ENCODE measurements at places on chromosomes 2 and 18.
A peak's percentile ranks its signal among the peaks of the same experiment; 100 is the strongest.

- no peak for DNase-seq
Observed at GRCh38 chr2:71555798-71556454, 102.6 kb downstream of the DYSF start.

GRCh38 chr2:112183327-112184025, 45.3 kb downstream of the FBLN7 start:
- DNase-seq: no peak

DNA sequence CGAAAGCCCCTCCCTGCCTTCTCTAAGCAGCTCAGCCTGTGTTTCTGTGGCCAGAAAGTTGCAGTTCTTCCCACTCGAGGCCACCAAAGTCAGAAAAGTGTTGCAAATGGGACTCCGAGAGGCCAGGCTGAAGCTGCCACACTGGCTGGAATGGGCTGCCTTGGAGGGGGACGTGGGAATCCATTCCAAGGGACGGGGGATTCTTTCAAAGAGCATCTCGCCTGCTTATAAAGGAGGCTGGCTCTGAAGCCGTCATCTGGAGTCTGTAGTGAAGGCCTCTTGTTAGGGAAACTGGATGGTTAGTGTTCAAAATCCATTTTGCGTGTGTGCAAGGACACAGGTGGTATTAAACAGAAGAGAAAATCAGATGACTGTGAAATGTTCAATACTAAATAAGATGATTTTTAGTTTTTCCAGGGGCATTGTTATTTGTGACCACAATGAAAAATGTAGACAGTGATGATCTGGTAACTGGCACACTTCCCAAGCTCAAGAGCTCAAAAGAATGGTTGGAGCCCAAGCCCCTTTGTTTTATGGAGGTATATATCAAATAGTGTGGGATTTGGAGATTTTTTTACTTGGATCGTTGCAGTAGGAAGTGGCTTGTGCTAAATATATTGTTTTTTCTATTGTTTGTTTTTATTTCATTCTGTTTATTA, 782 bp downstream of the FAM228B start:
- peak; percentile 49 for DNase-seq

- DNase-seq: peak; percentile 33
Observed at GRCh38 chr2:98455494-98455976, 10.9 kb downstream of the INPP4A start.

GRCh38 chr2:190342611-190343010, 778 bp upstream of the INPP1 start:
- no peak for DNase-seq

GRCh38 chr2:209806318-209806717, 34.7 kb downstream of the UNC80 start:
- DNase-seq: no peak

DNA sequence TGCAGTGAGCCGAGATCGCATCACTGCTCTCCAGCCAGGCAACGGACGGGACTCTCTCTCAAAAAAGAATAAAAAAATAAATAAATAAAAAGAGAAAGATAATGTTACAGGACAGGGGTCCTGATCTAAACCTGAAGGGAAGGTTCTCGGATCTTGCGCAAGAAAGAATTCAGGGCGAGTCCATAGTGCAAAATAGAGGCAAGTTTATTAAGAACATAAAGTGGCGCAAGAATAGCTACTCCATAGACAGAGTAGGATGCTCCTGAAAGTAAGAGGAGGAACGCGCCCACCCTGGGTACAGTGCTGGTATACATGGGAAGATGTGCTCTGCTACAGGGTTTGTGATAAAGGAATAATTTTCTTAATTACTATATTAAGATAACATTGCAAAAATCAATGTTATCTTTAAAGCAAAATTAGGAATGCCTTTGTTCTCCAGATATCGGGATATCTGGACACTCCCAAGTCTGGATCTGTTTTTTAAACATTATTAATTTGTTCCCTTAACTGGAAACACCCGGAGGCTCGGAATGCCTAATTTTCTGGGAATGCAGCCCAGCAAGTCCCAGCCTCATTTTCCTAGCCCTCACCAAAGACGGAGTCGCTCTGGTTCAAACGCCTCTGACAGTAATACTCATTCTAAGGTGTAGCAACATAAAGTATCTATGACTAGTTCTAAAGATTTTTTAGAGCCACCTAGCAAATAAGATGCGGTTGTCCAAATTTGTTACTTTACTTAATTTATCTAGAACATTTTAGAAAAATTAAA, 38.8 kb downstream of the ACSL3 start:
- DNase-seq: no peak
